ENCODE measurements at places on chromosomes 7 and 10. TPM values are rescaled to one million over a fixed set of nuclear protein-coding genes. Genes with fewer than 3 reads are reported as not detected.

DNA sequence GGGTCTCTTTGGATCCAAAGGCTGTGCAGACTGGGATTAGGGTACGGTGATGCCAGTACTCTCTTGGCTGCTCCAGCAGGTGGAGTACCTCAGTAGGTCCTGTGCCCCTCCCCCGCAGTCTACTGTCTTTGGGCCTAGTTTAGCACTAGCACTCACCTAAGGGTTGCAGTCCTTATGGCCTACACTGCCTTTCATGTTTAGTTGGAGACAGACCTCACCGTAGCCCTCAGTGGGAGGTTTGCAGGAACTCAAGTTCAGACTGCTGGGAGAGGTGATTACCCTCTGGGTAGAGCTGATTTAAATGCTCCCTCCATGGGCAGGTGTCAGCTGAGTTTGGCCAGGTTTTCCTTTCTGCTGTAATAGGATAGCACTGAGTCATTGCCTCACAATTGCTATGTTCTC lies 210.8 kb upstream of the TMEM196 start:
- no peak overlapping the region for H3K4me3 ChIP-seq
- no peak for DNase-seq
- no peaks in the 10 kb centered on the region for H3K4me1 ChIP-seq
- H3K27ac ChIP-seq: no peak overlapping the region

DNA sequence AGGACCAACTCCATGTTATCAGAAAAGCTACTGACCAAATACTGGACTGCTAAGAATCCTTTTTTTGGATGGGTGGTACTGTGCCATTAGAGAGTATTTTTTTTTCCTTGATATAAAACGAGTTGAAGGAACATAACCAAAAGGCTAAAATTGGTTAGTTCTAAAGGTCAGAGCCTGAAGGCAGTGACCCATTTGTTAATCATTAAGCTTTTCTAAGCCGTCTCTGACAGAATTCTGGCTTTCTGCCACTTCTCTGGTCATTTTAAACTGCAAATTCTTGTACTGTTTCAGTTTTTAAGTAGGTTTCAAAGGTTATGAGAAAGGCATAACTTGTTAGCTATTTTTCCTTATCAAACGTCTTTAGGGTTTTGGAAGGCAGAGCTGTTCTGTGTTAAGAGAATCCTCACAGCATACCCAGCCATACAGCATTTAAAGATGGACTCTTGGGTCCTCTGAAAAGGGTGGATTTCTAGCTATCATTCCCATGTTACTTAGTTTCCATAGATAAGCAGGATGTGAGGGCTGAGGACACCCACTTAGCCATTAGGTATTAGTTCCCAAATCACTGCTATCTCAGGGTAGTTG lies 196.8 kb downstream of the RNLS start:
- no peak for DNase-seq
- H3K36me3 ChIP-seq: peaks cover 4% of the 10 kb centered on the region
- H3K4me3 ChIP-seq: no peak overlapping the region
- H3K27ac ChIP-seq: no peak overlapping the region

DNA sequence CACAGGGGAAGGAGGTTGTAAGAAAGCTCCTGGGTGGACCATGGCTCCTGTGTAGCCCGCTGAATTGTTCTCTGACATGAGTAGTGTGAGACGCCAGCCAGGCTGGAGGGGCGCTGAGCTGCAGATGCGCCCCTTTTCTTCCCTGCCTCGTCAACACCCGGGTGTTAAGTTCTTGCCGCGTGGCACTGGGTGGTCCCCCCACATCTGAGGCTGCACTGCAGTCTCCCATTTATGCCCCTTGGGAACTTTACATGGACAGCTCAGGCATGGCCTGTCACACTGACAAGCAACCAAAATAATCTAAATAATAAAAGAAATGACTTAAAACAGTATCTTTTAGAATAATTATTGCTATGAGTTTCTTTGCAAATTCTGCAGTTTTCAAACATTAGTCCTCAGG lies 34.6 kb upstream of the HSPA12A start:
- peaks cover 9% of the 10 kb centered on the region for H3K4me1 ChIP-seq
- DNase-seq: no peak
- H3K36me3 ChIP-seq: no peaks in the 10 kb centered on the region
- no peak overlapping the region for H3K4me3 ChIP-seq
- H3K27ac ChIP-seq: no peak overlapping the region
- H3K27me3 ChIP-seq: no peaks in the 10 kb centered on the region

DNA sequence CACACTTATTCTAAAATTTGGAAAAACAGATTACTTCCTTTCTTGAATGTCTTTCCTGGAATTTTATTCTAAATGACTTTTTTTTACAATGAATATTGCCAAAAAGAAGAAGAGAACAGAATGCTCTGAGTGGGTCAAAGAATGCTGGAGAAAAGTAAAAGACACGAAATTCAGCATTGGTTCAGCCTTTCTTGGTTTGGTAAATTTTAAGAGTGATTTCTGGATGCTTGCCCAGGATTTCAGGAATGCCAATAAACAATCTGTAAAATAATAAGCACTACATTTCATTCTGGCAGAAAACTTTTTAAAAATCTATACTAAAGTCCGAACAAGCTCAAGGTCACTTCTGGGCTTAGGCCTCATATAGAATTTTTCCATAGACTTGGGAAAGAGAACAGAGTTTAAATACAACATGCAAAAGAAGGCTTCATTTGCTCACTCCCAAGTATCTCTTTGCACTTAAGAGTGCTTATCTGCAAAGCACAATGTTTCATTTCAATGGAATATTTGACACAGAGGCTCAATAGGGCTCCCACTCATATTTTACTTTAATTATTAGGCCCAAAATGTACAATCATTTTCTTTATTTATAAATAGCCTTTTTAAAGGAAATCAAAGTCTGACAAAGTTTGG lies 359.5 kb upstream of the ANKRD30A start:
- H3K27me3 ChIP-seq: no peaks in the 10 kb centered on the region
- H3K27ac ChIP-seq: no peak overlapping the region
- DNase-seq: no peak
- no peaks in the 10 kb centered on the region for H3K4me1 ChIP-seq

DNA sequence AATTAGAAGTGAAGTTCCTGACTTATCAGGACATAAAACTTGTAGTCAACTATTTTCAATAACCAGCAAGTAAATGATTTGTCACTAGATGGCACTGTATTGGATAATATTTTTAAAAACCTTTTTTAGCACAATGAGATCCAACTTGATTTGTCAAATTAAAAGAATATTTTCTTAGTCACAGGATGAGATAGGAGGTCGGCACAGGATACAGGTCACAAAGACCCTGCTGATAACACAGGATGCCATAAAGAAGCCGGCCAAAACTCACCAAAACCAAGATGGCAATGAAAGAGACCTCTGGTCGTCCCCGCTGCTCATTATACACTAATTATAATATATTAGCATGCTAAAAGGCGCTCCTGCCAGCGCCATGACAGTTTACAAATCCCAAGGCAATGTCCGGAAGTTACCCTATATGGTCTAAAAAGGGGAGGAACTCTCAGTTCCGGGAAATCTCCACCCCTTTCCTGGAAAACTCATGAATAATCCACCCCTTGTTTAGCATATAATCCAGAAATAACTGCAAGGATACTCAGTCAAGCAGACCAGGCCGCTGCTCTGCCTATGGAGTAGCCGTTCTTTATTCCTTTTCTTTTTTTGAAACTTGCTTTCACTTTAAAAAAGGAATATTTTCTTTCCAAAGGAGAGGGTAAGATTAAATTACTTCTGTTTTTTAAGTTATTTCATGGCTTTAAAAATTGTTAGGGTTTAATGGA lies 255.7 kb upstream of the MKLN1 start:
- no peak for DNase-seq
- H3K4me3 ChIP-seq: no peak overlapping the region
- H3K36me3 ChIP-seq: no peaks in the 10 kb centered on the region
- H3K4me1 ChIP-seq: peaks cover 9% of the 10 kb centered on the region
- no peaks in the 10 kb centered on the region for H3K27me3 ChIP-seq

DNA sequence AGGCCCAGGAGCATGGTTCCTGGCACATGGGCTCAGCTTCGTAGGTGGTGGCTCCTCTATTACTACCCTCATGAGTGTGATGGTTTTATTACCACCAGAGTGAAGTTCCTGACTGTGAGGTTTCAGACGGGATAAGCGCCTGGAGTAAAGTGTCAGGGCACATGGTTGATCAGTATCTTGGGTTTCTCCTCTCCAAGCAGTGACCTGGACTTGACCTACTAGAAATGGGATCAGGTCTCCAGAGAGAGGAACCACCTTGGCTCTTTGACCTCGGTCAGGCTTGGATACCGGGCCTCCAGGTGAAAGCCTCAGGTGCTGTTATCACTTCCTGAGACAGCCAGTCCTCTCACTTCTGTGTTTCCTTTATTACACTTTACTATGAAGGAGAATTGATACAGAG lies 67.7 kb downstream of the GRK5 start:
- no peak overlapping the region for H3K4me3 ChIP-seq
- no peak overlapping the region for H3K27ac ChIP-seq
- H3K27me3 ChIP-seq: no peaks in the 10 kb centered on the region
- peaks cover 51% of the 10 kb centered on the region for H3K4me1 ChIP-seq
- DNase-seq: no peak

DNA sequence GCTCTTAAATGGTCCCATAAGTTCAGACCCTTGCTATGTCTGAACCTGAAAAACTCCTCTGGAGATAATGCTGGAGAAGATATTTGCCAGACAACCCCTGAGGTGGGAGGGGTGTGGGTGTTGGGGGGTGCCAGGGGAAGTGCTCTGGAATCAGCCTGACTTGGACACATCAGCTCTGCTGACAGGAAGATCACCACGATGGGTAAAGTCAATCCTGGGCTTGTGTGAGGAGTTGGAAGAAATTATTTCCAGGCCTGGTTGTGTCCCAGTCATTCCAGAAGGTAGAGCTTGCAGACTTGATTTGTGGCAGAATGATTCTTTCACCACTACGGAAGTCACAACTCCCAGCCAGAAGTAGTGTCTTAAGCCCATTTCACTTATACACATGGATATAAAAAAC lies 60.3 kb upstream of the UNC5B start:
- H3K27ac ChIP-seq: no peak overlapping the region
- peaks cover 4% of the 10 kb centered on the region for H3K27me3 ChIP-seq
- no peaks in the 10 kb centered on the region for H3K36me3 ChIP-seq
- no peak for DNase-seq
- H3K4me1 ChIP-seq: no peaks in the 10 kb centered on the region

DNA sequence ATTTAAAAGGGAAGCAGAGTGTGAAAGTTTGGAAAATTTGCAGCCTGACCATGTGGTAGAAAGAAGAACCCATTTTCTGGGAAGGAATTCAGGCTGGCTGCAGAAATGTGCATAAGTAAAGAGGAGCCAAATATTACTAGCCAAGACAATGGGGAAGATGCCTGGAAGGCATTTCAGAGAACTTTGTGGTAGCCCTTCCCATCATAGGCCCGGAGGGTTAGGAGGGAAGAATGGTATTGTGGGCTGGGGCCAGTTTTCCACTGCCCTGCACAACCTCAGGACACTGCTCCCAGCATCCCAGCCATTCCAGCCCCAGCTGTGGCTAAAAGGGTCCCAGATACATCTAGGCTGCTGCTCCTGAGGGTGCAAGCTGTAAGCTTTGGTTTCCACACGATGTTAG lies 278.5 kb upstream of the BMPER start:
- no peak overlapping the region for H3K27ac ChIP-seq
- no peak for DNase-seq
- H3K4me1 ChIP-seq: peaks cover 4% of the 10 kb centered on the region
- no peak overlapping the region for H3K4me3 ChIP-seq
- H3K36me3 ChIP-seq: peaks cover 3% of the 10 kb centered on the region

DNA sequence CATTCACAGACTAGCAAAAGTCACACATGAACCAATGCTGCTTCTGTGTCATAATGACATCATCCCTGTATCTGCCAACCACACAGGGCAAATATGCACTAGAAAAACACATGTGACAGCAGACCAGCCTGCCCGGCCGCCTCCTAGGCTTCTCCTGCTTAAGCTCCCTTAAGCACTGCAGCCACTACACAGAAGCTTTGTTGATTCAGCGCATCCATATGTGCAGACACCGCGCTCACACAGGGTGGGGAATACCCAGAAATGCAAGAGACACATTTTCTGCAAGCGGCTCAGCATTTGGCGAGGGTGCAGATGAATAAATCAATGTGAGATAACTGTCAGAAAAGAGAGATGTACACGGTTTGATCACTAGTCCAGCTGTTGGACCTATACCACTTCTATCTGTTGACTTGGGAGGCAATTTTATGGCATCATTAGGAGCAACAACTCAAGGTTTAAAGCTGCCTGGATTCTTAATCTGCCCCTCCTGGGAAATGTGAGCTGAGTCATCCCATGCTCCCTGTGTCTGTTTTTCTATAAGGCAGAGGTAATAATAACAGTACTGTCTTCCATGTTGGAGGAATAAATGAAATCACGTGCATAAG lies 33.4 kb downstream of the CPXM2 start:
- peaks cover 6% of the 10 kb centered on the region for H3K27me3 ChIP-seq
- H3K4me3 ChIP-seq: no peak overlapping the region
- no peak overlapping the region for H3K27ac ChIP-seq
- no peaks in the 10 kb centered on the region for H3K4me1 ChIP-seq
- DNase-seq: no peak

- H3K4me3 ChIP-seq: no peak overlapping the region
- H3K36me3 ChIP-seq: no peaks in the 10 kb centered on the region
- peaks cover 1% of the 10 kb centered on the region for H3K27me3 ChIP-seq
- H3K4me1 ChIP-seq: peaks cover 7% of the 10 kb centered on the region
These were observed 26.8 kb upstream of the MYO3A start for GRCh38 chr10:25907261-25907660.

- no peaks in the 10 kb centered on the region for H3K36me3 ChIP-seq
- H3K27me3 ChIP-seq: peaks cover 6% of the 10 kb centered on the region
- peaks cover 9% of the 10 kb centered on the region for H3K4me1 ChIP-seq
- no peak overlapping the region for H3K27ac ChIP-seq
- H3K4me3 ChIP-seq: no peak overlapping the region
These were observed 92.4 kb upstream of the KMT2E start for GRCh38 chr7:104921596-104921995.

The COPS6 gene
- total RNA-seq: 87.0 TPM

The PRKG1 gene
- 12.3 TPM for total RNA-seq

The PIP4K2A gene
- 26.3 TPM for total RNA-seq

The ATG9B gene
- total RNA-seq: 33.8 TPM

The ABCC2 gene
- total RNA-seq: 64.0 TPM

The RAB19 gene
- total RNA-seq: 3.3 TPM

The LIMK1 gene
- 46.6 TPM for total RNA-seq
